ENCODE measurements at places on chromosomes 16 and 17.
A peak's percentile ranks its signal among the peaks of the same experiment; 100 is the strongest.

DNA sequence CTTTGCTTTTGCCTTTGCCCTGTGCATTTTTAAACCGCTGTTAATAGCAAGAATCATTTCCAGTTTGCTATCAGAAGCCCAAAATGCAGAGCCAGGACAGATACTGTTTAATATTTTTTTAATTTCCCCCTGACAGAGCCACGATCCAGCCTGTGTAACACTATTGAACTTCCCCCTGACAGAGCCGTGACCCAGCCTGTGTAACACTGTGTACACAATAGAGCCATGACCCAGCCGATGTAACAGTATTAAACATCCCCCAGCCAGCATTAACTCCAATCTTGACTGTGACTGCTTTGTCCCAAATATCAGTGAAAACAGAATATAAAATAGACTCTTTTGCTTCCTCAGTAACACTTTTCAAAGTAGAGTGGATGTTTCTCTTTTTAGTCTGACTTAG, 607.9 kb upstream of the CDH5 start:
- DNase-seq: no peak

- DNase-seq: no peak
Observed at GRCh38 chr17:59391021-59391420, 59.6 kb downstream of the YPEL2 start.

DNA sequence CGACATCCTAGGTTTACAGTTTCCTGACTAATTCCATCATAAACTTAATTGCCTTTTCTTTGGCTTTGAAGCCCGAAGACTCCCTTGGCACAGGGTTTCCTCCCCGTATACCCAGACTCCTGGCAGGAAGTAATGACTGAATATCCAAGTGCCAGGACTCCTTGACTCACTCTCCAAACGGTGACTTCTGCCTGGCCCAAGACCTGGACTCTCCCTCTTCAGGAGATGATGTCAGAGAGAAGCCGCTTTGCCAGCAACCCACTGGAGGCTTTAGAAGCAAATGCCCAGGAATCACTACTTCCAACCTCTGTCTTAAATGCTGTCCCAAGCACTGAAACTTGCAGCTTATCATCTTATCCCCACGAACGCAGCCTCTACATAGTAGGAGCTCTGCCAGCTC, 146.5 kb downstream of the RGS9 start:
- DNase-seq: no peak

DNA sequence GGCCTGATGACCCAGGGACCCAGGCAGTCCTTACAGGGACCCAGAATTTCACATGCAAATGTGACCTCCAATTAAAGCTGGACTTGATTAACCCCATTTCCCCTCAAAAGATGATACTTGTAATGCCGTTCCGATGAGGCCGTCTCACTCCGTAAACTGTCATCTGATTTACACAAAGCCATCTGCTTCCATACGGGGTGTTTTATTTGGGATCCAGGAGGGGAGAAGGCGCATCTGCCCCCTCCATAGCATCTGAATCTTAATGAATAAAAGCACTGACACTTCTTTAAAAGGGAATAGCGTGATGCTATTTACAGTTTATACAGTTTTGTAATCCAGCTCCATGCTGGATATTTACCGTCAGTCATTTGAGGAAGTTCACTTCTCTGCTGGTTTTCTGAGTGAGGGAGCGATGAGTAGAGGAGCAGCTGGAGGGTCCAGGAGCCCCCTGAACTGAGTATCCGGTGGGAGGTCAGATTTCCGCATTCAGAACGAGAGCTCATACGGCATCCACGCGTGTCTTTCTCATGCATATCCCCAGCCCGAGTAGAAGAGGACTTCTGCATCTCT, 452.7 kb downstream of the WWOX start:
- DNase-seq: no peak

- peak; percentile 0 for DNase-seq
Observed at GRCh38 chr17:32689348-32689747, 187.6 kb downstream of the MYO1D start.

- DNase-seq: peak; percentile 32
Observed at GRCh38 chr17:78172249-78173051, 4.1 kb downstream of the SYNGR2 start.

- peak; percentile 36 for DNase-seq
Observed at GRCh38 chr17:37506678-37507077, 17.0 kb downstream of the DUSP14 start.
